ENCODE measurements at places on chromosomes 2 and 18. TPM values are rescaled to one million over a fixed set of nuclear protein-coding genes. Genes with fewer than 3 reads are reported as not detected.

- H3K4me3 ChIP-seq = no peak overlapping the region
- H3K36me3 ChIP-seq = no peaks in the 10 kb centered on the region
- H3K4me1 ChIP-seq = no peaks in the 10 kb centered on the region
- no peak for DNase-seq
Measured at GRCh38 chr2:25724756-25725155, 51.4 kb upstream of the DTNB start.

GRCh38 chr2:159807183-159808031, 9.4 kb upstream of the CD302 start:
- no peak overlapping the region for H3K4me3 ChIP-seq
- no peaks in the 10 kb centered on the region for H3K27me3 ChIP-seq
- no peak overlapping the region for H3K27ac ChIP-seq
- H3K36me3 ChIP-seq = no peaks in the 10 kb centered on the region
- no peak for DNase-seq

- H3K36me3 ChIP-seq = no peaks in the 10 kb centered on the region
- no peak overlapping the region for H3K4me3 ChIP-seq
- DNase-seq = no peak
- no peaks in the 10 kb centered on the region for H3K4me1 ChIP-seq
Measured at GRCh38 chr2:96555146-96555610, 18.6 kb downstream of the ARID5A start.

- H3K36me3 ChIP-seq = no peaks in the 10 kb centered on the region
- no peaks in the 10 kb centered on the region for H3K27me3 ChIP-seq
- DNase-seq = no peak
Measured at GRCh38 chr2:189252991-189253675, 73.6 kb upstream of the COL5A2 start.

DNA sequence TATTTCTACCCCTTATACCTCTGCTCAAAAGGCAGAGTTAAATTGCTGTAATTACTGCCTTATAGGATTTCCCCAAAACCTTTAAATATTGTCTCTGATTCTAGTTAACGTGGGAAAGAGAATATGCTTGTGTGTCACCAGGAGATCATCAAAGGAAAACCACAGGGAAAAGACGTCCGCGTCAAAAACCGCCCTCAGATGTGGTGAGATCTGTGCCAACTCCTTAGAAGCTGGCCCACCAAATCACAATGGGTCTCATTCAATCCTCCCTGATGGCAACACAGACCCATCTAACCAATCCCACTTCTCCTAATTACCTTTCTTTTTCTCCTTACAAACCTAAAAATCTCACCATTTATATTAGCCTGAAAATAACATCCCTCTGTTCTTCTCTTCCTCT, 25.4 kb downstream of the VPS54 start:
- no peaks in the 10 kb centered on the region for H3K4me1 ChIP-seq
- no peaks in the 10 kb centered on the region for H3K27me3 ChIP-seq
- no peak overlapping the region for H3K4me3 ChIP-seq
- no peak overlapping the region for H3K27ac ChIP-seq
- no peak for DNase-seq
- no peaks in the 10 kb centered on the region for H3K36me3 ChIP-seq

DNA sequence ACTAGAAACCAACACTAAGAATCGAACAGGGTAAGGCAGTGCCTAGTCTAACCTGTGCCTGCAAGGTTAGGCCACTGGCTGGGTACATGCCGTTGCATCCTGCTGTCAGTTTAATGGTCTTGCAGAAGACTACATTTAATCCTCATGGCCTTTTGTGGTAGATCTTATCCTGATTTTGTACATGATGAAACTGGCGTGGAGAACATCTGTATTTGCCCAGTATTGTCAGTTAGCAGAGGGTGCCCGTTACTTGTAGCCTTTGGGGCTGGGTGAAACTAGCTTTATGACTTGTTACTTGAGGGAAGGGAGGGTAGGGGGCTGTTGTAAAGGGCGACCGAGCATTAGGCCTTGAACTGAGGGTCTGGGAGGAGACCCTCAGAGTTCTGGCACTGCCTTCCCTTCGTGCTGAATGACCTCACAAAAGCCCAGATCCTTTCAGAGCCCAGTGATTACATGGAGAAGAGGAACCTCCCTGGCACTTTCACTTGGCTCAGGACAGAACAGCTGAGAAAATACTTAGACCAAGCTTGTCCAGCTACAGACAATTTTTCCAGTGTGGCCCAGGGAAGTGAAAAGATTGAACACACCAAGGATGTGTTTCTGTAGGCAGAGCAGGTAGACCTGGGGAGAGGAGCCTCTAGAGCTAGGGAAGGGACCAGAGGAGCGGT, 19.5 kb downstream of the SLC20A1 start:
- DNase-seq = no peak
- H3K27ac ChIP-seq = no peak overlapping the region
- H3K4me3 ChIP-seq = no peak overlapping the region
- H3K4me1 ChIP-seq = no peaks in the 10 kb centered on the region
- H3K27me3 ChIP-seq = no peaks in the 10 kb centered on the region
- no peaks in the 10 kb centered on the region for H3K36me3 ChIP-seq

DNA sequence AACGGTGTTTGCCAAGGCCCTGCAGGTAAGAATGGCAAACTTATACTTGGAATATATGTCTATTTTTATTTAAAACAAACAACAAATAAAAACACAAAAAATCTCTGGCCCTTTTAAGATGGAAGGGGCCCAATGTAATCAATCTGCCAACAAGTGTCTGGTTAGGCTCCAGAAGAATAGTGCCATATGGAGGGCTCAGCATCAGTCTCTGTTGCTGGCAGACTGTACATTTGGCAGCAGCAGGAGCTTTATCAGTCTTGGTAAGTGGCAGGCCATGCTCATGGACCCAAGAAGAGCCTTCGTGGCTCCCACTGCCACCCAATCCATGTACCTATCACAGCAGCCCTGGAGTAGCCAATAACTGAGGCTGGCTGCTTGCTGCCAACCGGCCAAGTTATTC, 101.1 kb downstream of the GALNT3 start:
- H3K4me3 ChIP-seq = no peak overlapping the region
- no peak overlapping the region for H3K27ac ChIP-seq
- no peaks in the 10 kb centered on the region for H3K4me1 ChIP-seq
- H3K27me3 ChIP-seq = no peaks in the 10 kb centered on the region

DNA sequence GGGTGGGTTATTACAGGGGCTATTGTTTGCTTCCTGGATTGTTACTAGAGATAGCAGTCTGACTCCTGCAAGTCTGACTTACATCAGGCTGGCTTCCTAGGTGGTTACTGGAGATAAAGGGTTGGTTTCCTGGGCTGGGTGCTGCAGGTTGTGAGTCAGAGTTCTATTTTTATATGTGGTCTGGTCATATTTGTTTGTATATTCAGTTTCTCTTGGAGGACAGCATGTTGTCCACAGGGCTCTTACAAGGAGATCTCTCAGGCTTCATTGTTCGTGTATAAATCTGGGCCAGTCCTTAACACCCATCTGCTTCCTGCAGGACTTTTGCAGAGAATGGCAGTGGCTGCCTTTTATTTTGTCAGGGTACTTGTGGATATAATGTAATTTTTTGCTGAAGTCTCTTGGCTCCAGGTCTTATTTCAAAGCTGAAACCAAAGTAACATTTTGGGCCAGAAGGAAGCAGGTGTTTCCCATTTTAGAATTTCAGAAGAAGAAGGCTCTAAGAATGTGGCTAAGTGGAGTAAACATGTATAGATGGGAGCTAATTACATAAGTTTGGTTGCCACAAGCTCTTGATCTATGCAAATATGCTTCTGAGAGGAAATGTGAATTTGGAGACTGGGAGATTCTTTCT, 65.9 kb upstream of the SLC16A14 start:
- no peak for DNase-seq
- no peaks in the 10 kb centered on the region for H3K36me3 ChIP-seq
- no peaks in the 10 kb centered on the region for H3K27me3 ChIP-seq
- no peak overlapping the region for H3K27ac ChIP-seq
- H3K4me1 ChIP-seq = no peaks in the 10 kb centered on the region
- H3K4me3 ChIP-seq = no peak overlapping the region

- no peaks in the 10 kb centered on the region for H3K36me3 ChIP-seq
- DNase-seq = peak; percentile 42
- peaks cover 10% of the 10 kb centered on the region for H3K4me1 ChIP-seq
- H3K27ac ChIP-seq = peak overlapping the region; percentile 62
- no peak overlapping the region for H3K4me3 ChIP-seq
- no peaks in the 10 kb centered on the region for H3K27me3 ChIP-seq
Measured at GRCh38 chr18:9869715-9870430, 15.9 kb upstream of the TXNDC2 start.

DNA sequence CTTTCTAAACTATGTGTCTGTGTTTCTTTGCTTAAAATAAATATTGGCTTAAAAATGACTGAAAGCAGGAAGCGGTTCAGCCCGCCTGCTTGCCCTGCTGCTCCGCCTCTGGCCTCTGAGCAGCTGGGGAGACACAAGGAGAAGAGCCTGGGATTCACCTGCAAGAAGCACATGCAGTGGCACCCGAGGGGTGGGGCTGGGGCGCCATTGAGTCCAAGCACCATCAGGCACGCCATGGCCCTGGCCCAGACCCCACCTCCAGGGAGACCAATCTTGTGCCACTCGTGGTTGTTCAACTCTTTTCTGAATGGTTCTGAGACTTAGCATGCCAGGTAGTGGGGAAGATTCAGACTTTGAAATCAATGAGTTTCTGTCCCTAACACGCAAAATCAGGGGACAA, 495.5 kb upstream of the MYT1L start:
- no peaks in the 10 kb centered on the region for H3K36me3 ChIP-seq
- no peaks in the 10 kb centered on the region for H3K27me3 ChIP-seq
- H3K27ac ChIP-seq = no peak overlapping the region
- DNase-seq = no peak
- H3K4me1 ChIP-seq = no peaks in the 10 kb centered on the region

Gene TEKT4
- total RNA-seq = not detected

Gene CRYGC
- total RNA-seq = not detected

Gene MAB21L4
- not detected for total RNA-seq

Gene CDCA7
- 0.51 TPM for total RNA-seq

Gene DOK6
- 9.5 TPM for total RNA-seq

Gene TBC1D8
- 20.0 TPM for total RNA-seq

Data from uterus (tissue), 4 donors.